Prostate gland (tissue), 2 donors: ENCODE measurements at places on chromosomes 2 and 18.
A peak's percentile ranks its signal among the peaks of the same experiment; 100 is the strongest.

GRCh38 chr2:152028182-152028862 is 70.5 kb downstream of the CACNB4 start:
- DNase-seq: no peak

DNA sequence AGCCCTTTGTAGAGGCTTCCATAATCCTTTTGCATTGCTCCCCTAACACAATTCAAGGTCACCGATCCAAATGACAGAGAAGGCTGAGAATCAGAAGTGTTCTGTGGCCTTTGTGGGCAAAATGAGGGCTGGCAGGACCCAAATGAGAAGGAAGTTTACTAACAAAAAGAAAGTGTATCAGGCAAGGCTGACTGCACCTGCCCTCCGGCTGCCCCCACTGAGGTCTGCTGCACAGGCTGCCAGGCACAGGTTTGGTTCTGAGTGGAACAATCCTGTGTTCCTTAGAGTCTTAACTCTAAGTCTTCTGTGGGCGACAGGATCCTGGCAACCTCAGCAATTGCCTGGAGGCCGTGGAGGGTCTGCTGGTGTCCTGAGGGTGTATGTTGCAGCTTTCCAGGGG is 568.5 kb downstream of the CMPK2 start:
- no peak for DNase-seq

DNA sequence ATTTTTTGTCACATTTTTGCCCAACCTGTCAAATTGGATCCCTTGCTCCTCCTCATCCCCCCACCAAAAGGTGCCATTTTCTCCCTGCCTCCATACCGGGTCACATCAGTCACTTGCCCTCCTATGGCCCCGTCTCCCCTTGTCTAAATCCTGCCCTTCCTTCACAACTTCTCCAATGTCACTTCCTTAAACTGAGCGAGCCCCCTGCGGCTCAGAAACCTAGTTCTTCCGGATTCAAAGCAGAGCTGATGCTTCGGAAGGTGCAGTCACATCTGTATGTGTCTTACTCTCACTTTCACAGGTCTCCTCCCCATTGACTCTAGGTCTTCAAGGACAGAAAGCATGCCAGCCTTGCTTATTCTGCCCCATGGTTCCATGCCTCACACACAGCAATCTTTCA is 22.1 kb downstream of the TNP1 start:
- DNase-seq: no peak

- no peak for DNase-seq
Measured at GRCh38 chr2:171330155-171330956, 103.4 kb downstream of the METTL8 start.

DNA sequence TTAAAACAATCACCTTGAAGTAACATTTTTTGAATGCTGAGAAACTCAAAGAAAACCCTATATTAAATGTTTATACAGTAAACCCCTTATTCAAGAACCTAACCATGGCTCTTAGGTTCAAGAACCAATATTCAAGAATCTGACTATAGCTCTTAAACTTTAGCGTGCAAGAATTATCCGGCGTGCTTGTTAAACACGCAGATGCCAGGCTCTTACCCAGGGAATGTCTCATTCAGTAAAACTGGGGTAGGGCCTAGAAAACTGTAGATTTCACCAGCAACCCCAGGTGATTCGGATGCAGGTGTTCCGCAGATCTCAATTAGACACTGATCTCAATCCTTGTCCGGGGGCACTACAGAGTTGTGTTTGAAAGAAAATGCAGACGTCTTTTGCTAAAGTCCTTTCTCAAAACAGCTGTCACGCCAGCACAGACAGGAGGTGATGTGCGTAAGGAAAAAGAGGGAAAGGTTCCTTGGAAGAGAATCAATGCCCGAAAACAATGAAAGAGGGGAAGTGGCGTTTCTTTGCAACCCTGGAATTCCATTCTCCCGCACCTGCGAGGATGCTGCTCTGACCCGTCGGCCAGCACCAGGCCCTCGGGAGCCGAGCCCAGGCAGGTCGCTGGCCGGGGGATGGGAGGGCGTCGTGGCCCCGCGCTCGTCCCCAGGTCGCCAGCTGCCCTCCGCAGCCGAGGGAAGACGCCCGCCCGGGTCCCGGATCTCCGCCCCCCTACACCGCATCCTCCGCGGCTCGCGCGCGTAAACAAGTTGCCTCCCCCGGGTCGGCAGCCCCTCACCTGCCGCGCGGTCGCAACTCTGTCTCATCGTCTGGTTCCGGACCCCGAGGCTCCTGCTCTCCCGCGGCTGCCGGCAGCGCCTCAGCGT is 851 bp downstream of the EIF2AK3 start:
- peak; percentile 18 for DNase-seq

GRCh38 chr18:74420481-74420880 is 36.6 kb downstream of the DIPK1C start:
- DNase-seq: no peak

DNA sequence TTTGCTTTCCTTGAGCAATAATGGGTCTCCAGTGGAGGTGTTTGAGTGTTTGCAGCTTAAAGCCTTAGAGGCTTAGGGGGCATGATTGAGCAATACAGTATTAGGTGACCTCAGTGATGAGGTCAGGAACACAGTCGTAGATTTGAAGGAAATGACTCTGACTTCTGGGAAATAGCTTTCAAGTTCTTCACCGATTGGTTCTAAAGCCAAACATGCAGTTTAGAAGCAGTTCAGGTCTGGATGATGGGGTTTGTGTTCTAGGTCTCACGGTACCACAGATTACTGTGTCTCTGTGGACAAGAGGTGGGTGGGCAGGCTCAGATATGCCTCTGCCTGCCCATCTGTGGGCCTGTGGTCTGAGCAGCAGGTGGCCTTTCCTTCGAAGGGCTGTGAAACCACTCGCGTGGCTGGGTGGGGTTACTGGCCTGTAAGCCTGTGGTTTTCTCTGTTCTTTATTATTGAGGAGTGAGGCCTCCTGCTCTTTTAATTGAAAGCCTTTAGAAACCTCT is 7.8 kb downstream of the MTHFD2 start:
- DNase-seq: no peak

- no peak for DNase-seq
Measured at GRCh38 chr2:165876712-165877111, 76.9 kb downstream of the TTC21B start.

DNA sequence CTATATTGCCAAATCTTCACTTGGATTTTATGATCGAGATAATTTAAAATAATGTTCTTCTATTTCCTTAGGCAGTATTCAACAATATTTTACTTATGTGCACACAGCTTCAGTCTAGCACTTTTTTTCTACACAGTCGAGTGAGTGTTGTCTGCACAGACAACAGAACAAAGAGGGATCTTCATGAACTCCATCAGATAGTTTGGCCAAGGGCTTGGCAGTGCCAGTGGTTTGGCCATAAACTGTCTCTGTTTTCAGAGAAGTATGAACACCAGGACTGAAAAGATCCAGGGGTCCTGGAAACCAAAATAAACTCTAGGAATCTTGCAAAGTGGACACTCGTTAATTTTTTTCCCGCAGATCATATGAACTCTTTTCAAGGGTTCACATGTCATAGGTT is 547.3 kb downstream of the PLCL1 start:
- no peak for DNase-seq

GRCh38 chr2:23516520-23517256 is 131.7 kb downstream of the KLHL29 start:
- no peak for DNase-seq

GRCh38 chr2:85751627-85752026 is 2.2 kb upstream of the ATOH8 start:
- no peak for DNase-seq

GRCh38 chr2:9807555-9808305 is 35.5 kb upstream of the TAF1B start:
- no peak for DNase-seq

DNA sequence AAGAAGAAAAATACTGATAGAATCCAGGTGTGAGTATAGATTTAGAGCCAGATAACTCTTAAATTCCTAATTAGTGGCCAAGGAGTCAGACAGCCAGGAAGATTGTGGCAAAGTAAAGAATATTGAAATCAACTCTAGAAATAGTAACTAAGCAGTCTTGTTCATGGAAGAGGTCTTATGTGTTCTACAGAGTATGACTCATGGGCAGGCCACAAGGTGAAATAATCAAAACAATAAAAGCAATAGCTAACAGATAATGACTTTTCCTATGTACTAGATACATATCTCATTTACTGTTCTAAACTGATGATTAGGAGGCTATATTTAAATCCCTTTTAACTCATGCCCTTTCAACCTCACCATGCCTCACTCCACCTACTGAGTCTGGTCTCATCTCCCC is 227.4 kb upstream of the COL3A1 start:
- DNase-seq: no peak

GRCh38 chr2:176120364-176121189 is 1.9 kb upstream of the HOXD9 start:
- no peak for DNase-seq

DNA sequence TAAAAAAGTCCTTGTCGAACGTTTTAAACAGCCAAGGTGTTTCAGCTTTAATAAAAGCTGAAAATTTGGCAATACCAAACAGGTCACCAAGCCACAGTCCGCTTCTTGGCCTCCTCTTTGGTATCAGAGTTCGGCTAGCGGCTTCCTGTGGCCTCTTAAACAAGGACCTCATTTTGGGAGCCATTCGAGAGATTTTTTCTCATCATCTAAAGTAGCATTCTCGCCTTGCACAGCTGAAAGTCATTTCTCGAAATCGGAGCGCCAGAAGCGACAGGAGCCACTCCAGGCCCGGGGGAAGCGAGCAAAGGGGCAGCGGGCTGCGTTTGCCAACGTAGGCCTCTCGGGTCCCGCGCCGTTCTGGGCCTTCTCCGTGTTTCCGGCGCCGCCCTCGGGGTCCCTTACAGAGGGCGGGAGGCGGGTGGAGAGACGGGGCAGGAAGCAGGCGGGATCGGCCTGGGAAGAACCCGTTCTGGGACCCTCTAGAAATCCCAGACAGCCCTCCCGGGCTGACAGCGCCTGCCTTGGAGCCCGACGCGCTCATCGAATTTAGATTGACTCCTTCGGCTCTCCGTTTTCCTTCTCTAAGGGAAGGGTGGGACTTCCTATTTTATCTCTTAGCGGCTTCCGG is 522 bp upstream of the ZNF407 start:
- peak; percentile 57 for DNase-seq

DNA sequence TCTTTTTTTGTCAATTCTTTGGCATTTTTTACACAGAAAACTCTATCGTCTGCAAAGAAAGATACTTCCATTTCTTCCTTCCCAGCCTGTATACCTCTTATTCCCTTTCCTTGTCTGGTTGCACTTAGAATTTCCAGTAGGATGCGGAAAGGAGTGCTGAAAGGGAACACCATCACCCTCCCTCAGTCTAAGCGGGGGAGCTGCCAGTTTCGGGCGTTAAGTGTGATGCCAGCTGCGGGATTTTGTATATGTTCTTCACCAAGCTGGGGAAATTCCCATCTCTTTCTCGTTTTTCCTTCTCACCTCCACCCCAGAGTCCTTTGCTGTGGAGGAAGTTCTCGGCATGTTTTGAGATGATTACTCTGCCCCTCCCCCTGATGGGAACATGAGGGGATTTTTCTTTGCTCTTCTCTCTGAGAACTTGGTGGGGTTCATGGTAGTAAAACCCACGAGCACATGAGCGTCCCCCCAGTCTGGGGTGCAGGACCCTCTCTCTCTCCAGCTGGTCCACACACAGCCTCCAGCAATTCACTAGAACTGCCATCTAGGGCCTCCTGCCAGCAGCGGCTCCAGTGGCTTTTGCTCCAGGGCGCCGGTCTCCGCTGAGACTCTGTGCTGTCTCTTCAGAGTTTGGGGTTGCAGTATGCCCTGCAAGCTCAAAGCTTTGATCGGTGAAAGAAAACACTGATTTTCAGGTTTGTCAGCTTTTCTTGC is 15.5 kb downstream of the AQP12A start:
- DNase-seq: no peak

DNA sequence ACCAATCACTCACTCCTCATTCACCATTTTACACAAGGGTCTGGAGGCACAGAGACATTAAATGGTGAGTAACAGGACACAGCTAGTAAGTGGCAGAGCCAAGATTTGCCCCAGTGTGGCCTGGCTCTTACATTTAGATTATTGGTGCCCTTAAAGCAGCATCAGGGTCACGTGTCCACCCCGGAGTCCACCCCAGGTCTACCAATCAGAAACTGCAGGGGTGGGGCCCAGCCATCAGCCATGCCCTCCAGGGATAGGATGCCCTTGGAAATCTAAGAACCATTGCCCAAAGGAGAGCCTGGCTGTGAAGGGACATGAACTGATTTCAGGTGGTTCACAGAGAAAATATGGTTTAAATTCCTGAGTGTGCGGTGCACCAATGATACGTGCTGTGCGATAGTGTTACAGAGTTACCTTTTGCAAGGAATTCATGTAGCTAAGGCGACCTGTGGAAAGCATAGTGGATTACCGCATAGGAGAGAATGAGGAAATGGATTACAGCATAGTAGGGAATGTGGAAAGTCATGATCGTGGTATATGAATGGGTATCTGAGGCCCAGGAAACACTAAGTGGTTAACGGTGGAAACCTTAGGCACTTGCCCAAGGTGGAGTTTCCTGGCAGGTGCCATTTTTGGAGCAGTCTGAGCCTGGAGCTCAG is 17.8 kb downstream of the IGFBP5 start:
- DNase-seq: no peak

DNA sequence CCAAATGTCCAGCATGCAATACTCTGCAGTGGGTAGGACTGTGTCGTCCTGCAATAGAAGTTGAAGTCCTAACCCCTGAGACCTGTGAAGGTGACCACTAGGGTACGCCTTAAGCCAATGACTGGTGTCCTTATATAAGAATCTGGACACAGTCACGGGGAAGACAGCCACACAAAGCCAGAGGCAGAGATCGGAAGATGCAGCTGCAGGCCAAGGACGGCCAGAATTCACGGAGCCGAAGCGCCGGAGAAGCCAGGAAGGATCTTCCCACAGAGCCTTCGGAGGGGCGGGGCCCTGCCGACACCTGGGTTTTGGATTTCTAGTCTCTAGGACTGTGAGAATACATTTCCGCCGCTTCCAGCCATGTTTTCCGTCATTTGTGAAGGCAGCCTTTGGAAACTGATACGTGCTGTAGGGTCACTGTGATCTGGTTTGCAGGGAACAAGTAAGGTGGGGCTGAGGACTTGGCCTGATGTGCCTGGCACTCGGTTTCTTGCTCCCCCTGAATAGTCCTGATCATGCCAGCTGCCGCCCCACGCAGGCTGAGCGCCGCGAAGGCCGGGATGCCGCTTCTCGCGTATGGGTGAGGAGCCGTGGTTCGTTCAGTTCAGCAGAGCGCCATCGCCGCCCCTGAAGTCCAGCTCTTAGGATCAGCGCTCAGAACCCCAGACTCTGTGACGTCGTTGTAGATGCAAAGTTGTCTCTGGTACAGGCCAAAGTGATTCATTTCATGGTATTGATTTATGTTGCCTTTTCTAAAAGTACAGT is 38.7 kb downstream of the PTGR3 start:
- no peak for DNase-seq

GRCh38 chr2:176139661-176140512 is 10.4 kb downstream of the HOXD8 start:
- no peak for DNase-seq

DNA sequence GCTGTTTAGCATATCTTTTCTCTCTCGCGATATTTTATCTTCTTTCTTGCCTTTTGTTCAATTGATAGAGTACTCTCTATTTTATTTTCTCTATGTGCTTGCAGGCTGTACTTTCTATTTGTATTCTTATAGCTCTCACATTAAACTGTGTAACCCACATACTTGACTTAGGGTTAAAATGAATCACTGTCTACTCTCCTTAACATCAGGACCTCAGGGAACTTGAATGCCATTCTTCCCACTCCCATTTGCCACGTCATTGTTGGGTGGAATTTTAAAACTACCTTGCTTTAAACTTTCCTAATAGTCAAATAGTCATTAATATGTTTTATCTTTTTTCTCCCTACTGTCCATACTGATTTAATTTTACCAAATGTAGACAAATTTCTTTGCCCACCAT is 269.7 kb downstream of the ALPK2 start:
- DNase-seq: no peak
